ENCODE measurements at places on chromosomes 2 and 18. TPM values are rescaled to one million over a fixed set of nuclear protein-coding genes. Genes with fewer than 3 reads are reported as not detected.

- DNase-seq = no peak
Observed at GRCh38 chr2:8849327-8849726, 11.9 kb upstream of the KIDINS220 start.

- no peak for DNase-seq
Observed at GRCh38 chr18:10050956-10051355, 137.1 kb downstream of the VAPA start.

- DNase-seq = no peak
Observed at GRCh38 chr2:65055422-65056214, 598 bp upstream of the CEP68 start.

DNA sequence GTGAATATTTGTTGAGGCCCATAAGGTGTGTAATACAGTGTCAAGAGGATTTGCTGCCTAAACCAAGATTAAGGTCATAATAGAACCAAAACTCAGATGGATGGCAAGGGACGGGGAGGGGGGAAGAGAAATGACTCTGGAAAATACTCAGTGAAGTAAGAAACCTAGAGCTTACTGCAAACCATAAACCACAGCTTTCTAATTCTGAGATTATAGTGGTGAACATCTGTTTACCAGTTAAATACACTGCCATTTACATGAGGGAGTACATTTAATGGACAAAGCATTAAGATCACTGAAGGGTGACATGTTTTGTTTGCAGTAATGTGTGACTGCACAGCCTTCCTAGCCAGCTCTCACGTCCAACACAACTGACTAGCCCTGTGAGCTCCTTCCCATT lies 19.8 kb downstream of the EVX2 start:
- DNase-seq = no peak

- no peak for DNase-seq
Observed at GRCh38 chr18:36499938-36500337, 202.4 kb downstream of the FHOD3 start.

GRCh38 chr2:211391189-211391567 lies 834.8 kb downstream of the CPS1 start:
- DNase-seq = no peak

- DNase-seq = no peak
Observed at GRCh38 chr18:50279752-50280151, 1.6 kb downstream of the MBD1 start.

- DNase-seq = no peak
Observed at GRCh38 chr2:121596221-121597080, 52.8 kb downstream of the CLASP1 start.

GRCh38 chr18:39801848-39802247 lies 2153.2 kb upstream of the PIK3C3 start:
- DNase-seq = no peak

DNA sequence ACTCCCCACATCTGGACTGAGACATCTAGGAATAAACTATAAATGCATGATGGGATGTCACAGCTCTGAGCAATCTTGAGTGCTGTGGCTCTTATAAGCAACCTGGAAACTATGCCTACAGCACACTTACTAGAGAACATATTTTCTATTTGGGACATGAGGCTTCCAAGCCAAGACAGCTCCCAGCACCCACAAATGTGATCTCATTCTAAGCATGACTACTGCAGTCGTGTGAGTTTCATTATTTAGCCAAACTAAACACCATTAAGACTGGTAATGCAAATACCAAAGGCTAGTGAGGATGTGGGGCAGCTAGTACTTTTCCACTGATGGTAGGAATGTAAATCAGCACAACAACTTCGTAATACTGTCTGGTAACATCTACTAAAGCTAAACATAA lies 72.5 kb downstream of the RTTN start:
- no peak for DNase-seq

DNA sequence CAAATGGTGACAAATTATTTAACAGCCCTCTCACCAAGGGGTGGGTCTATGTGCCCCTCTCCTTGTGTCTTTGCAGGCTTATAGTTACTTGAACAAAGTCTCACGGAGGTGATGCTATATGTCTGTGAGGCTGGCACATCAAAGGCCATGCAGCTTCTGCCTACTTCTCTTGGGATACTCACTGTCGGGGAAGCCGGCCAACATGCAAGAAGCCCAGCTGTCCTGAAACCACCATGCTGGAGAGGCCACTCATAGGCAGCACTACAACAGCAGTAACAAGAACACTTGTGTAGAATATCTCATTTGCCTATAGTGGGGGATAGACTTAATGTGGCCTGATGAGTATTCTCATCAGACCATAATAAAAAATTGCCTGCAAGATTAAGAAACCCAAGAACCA lies 233.7 kb upstream of the NCKAP5 start:
- no peak for DNase-seq

- no peak for DNase-seq
Observed at GRCh38 chr2:3399381-3399780, 19.9 kb downstream of the TRAPPC12 start.

DNA sequence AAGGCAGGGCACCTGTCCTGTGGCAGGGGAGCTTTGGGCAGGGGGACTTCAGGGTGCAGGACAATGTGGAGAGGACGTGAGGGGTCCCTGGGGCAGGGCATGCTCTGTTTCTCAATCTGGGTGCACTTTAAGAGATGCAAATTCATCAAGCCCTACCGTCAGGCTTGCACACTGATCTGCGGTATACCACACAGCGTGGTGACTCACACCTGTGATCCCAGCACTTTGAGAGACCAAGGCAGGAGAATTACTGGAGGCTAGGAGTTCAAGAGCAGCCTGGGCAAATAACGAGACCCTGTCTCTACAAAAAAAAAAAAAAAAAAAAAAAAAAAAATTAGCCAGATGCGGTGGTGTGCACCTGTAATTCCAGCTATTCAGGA lies 10.2 kb upstream of the GPC1 start:
- no peak for DNase-seq

GRCh38 chr2:152499896-152500735 lies 165.1 kb downstream of the FMNL2 start:
- no peak for DNase-seq

GRCh38 chr2:172084645-172085459 lies 455 bp upstream of the DLX1 start:
- peak; percentile 87 for DNase-seq

DNA sequence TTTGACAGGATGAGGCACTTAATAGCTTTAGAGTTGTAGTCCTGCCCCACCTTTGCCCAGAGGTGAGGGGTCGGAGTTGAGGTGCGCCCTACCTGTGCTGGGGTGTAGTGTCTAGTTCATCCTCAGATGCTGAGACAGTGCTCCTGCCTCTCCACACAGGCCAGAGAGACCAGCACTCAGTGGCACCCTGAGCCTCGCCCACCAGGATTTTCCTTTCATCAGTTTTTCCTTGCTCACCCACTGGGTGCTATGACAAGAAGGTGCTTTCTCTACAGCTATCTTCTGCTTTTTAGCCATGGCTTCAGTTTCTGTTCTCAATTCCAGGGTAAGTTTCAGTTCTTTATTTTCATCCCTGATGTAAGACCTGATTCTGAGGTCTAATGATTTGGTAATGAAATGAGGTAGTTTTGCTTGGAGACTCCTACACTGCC lies 16.8 kb upstream of the TMEM131 start:
- DNase-seq = no peak

DNA sequence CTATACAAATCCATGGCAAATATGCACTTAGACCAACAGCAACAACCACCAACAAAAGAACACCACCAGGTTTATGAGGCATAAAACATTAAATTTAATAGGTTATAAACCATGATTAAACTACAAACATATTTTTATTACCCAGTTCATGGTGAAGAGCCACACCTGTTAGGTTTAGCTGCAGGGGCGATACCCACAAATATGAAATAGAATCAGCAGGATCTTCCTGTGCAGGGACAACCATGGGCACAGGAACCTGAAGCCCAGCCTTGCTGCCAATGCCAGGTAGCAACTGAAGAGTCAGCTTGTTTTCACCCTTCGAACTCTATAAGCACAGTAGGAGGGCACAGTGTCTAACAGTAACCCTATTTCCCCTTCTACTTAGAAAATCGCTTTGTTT lies 675.0 kb downstream of the SATB2 start:
- DNase-seq = no peak

- no peak for DNase-seq
Observed at GRCh38 chr2:85806358-85807118, 52.7 kb downstream of the ATOH8 start.

DNA sequence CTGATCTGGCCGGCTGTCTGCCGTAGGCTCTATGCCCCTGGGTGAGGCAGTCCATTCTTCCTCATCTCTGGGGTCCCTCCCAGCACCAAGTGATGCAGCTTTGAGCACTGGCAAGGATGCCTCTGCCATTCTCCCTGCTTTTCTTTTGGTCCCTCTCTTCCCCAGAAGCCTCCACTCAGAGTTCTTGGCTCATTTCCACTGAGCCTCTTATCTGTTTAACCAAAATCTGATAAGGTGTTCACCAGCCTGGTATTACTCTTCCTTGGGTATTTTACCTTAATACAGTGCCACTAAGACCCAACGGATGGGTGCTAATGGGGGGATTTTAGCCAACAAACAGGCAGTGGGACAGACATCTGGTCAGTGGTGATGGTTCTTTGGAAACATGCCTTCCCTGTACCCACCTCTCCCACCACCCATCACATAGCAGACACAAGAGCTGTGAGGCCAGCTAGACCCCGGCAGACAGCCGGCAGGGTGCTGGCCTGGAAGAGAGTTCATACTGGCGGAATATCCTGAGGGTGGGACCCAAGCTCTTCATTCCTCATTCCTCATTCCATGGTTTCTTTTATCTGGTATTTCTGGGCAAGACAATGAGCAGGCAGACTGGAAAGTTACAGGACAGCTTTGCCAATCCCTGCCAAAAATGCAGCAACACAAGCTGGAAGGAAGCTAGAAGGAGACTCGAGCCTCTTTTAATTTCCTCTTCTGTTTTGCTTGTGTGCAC lies 34.6 kb downstream of the ZBTB7C start:
- DNase-seq = no peak

DNA sequence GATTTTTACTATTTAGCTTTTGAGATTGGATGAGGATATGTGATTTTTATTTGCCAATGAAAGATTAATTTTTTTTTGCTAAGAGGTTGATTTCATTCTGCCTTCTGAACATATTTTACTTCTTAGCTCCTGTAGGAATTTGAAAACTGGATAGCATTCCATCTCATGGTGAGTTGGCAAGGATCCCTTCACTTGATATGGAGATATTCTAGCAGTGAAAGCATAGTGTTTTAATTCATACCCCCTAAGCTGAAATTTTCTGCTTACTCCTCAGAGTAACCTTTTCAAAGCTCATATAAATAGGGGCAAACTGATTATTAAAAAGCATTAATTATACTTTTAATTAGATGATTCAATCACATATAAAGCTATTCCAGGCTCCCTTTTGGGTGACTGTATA lies 61.0 kb upstream of the KCNJ3 start:
- DNase-seq = no peak

GRCh38 chr2:175293776-175294175 lies 112.3 kb upstream of the ATP5MC3 start:
- no peak for DNase-seq

DNA sequence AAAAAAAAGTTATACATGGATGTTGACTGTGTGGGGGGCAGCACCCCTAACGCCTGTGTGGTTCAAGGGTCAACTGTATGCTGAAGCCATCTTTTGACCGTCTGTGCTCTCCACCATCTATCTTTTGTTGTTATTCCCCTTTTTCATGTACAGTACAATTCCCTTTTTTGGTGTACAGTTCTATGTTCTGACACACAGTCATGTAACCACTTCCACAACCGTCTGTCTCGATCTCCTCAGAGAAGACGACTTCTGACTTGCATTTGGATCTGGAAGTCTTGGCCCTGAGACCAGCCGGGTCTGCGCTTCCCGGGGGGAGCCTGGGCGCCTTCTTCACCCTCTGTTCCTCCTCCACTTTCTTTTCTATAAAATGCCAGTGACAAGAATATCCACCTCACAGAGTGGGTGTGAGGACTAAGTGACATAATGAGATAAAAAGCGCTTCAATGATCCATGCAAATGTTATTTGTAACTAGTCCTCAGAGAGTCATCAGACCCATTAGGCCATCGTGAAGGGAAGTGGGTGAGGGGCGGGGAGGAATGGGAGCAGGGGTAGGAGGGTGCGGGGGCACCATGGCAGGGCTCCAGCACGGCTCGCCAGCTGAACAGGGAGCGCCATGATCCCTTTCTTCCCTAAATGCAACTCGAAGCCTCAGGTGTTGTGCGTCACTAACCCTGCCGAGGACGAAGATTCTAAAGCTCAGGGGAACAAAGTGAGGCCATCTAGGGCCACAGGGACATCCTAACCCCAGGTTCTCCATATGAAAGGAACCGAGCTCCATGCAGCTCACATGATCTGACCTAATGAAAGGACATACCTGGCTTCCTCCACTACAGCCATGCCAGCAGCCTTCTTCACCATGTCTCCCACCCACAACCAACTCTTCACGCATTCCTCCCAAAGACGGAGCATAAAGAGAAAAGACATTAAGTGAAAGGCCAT lies 16.6 kb downstream of the ADCY3 start:
- peak; percentile 70 for DNase-seq

GRCh38 chr2:38122344-38122743 lies 46.4 kb upstream of the CYP1B1 start:
- DNase-seq = no peak

GRCh38 chr2:196607073-196607472 lies 32.4 kb upstream of the CCDC150 start:
- no peak for DNase-seq

DNA sequence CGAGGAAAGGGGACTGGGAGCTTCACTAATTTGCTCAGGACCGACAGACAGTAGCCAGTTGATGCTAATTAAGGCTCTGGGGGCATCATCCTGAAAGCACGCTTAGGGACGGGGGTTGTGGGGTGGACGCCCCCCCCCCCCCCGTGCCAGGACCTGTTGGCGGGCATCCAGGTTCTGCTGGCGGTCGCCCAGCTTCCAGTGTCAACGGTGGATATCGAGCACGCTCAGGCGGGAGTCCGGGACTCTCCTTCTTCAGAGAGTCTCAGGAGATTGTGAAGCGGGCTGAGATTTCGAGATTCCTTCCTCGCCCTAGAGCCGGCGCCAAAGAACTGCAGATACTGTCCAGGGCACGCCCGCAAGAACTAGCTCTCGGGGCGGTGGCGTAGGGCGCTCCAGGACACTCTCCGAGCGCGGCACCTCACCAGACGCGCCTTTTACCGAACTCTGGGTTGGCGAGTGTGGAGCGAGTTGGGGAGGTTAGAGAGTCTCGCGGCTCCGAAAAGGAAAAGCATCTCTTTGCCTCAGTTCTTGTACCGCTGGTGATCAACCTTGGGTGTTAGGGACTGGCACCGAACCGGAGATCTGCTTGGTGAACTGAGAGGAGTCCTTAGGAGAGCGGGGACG lies 5.6 kb downstream of the RAX start:
- DNase-seq = no peak

The PAIP2B gene
- 4.9 TPM for total RNA-seq

The ARHGEF33 gene
- total RNA-seq = 3.7 TPM

The GLB1L gene
- 7.1 TPM for total RNA-seq

The WDR12 gene
- 25.2 TPM for total RNA-seq

The LYG1 gene
- 2.7 TPM for total RNA-seq

The EPB41L3 gene
- total RNA-seq = 53.0 TPM

The TMEM200C gene
- total RNA-seq = 0.15 TPM

The CYS1 gene
- 13.9 TPM for total RNA-seq

The IL1RL2 gene
- total RNA-seq = 0.54 TPM

The ADRA2B gene
- 34.0 TPM for total RNA-seq

The ABCG8 gene
- not detected for total RNA-seq

The CAPN14 gene
- 0.21 TPM for total RNA-seq

The SP140 gene
- total RNA-seq = 2.7 TPM

The MC4R gene
- not detected for total RNA-seq

The POTEJ gene
- not detected for total RNA-seq

The OSBPL6 gene
- total RNA-seq = 2.1 TPM

Data from aorta (tissue), 5 donors.